ENCODE measurements at places on chromosomes 7 and 10.

DNA sequence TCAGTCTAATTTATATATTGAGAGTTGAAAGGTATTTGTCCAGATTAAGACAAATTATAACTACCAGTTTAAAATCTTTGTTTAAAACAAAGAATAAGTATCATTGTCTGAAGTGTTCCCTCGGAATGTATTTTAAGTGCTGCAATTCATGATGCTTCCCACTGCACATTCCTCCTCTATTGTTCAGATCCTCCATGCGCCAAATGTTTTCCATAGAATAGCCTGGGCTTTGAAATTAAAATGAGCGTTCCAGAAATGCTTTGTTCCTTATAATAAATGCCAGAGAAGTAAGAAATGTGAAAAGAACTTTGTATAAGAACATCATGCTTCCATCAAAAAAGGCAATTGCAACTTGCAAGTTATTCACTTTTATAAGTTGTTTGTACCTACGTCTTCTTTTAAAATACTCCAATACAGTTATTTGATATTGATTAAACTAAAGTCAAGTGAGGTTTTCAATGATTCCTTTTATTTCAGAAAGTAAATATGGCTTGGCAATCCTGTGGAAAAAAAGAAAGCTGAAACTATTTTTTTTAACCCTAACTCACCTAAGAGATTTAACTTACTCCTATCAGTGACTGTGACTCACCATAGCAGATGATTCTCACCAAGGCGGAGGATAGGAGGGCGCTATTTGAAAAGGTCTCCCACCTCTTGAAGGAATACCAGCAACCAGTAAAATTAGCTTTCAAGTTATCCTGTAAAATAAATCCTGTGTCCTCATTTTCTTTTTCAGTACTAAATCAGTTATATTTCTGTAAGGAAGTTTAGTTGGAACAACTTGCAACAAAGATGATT is 85.8 kb downstream of the CTNNA3 start:
- H3K4me3 ChIP-seq = no peak overlapping the region
- no peaks in the 10 kb centered on the region for H3K27me3 ChIP-seq
- no peaks in the 10 kb centered on the region for H3K4me1 ChIP-seq
- no peaks in the 10 kb centered on the region for H3K36me3 ChIP-seq

- no peak overlapping the region for H3K27ac ChIP-seq
- no peak for DNase-seq
- H3K4me3 ChIP-seq = no peak overlapping the region
- no peaks in the 10 kb centered on the region for H3K27me3 ChIP-seq
- H3K36me3 ChIP-seq = no peaks in the 10 kb centered on the region
Measured at GRCh38 chr7:140281960-140282359, 105.2 kb upstream of the KDM7A start.

DNA sequence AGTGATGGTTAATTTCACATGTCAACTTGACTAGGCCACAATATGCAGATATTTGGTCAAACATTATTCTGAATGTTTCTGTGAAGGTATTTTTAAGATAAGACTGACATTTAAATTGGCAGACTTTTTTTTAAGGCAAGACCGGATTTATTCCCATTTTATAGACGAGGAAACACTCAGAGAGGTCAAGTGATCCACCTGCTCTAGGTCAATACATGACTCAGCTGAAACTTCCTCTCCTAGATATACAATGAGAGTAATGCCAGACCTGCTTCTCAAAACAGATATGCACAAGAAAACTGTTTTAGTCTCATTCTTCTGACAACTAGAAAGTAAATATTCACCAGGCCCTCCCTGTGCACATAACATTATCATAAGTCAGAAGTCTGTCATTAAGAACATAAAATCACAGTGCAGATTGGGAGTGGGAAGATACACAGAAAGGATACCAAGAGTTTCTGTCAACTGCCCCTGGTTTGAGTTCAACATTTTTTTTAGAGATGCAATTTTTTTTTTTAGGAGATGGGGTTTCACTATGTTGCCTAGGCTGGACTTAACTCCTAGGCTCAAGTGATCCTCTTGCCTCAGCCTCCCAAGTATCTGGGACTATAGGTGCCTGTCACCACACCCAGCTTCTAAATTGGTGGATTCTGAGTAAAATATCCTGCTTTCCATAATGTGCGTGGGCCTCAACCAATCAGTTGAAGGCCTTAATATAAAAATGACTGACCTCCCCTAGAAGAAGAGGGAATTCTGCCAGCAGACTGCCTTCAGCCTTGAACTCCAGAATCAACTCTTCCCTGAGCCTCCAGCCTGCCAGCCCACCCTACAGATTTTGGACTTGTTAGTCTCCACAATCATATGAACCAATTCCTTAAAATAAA is 121.4 kb downstream of the ZFAND4 start:
- no peak for DNase-seq
- peaks cover 14% of the 10 kb centered on the region for H3K36me3 ChIP-seq
- no peak overlapping the region for H3K27ac ChIP-seq
- no peaks in the 10 kb centered on the region for H3K27me3 ChIP-seq

DNA sequence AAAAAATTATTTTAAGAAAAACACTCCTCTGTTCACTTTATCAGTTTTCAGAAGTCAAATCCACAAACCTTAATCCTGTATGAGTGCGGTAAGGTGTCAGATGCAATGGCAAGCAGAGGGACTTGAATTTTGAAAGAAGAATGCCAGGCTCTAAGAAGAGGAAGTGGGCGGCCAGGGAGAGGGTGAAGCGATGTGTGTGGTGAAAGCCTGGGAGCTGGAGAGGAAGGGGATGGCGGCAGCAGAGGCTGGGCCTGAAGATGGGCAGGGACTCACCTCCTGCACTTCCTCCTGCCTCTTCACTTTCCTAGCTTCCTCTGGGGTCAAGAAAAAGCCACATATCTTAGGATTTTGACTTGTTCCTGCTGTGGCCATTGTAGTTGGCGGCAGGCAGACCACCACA is 609.6 kb downstream of the PARD3 start:
- H3K27ac ChIP-seq = no peak overlapping the region
- DNase-seq = no peak

- DNase-seq = no peak
- no peak overlapping the region for H3K4me3 ChIP-seq
Measured at GRCh38 chr10:114795039-114795438, 26.5 kb upstream of the FHIP2A start.

All from B cell (primary cell).